ENCODE measurements at places on chromosomes 1 and 21.

GRCh38 chr1:7346600-7347570, 424.2 kb upstream of the VAMP3 start:
- no peak for DNase-seq

- no peak for DNase-seq
These were observed 94.6 kb downstream of the ZC3H11B start for GRCh38 chr1:219518168-219518906.

GRCh38 chr1:64323882-64324281, 120.5 kb downstream of the UBE2U start:
- DNase-seq, result no peak

DNA sequence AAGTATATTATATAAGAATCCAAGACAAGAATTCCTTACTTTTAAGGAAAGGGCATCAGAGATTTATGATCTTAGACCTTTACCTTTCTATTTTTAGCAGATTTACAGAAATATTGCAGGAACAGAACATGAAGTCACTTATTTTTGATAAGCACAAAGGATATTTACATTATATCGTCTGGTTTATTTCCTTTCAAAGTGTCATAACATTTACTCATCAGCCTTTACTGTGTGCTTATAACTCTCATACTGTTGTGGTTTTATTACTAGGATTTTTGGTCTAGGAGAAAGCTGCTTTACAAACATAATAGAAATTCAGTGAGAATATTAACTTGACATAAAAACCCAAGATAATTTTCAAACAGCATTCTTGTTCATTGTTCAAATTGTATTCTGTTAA, 47.6 kb downstream of the APP start:
- DNase-seq, result no peak

DNA sequence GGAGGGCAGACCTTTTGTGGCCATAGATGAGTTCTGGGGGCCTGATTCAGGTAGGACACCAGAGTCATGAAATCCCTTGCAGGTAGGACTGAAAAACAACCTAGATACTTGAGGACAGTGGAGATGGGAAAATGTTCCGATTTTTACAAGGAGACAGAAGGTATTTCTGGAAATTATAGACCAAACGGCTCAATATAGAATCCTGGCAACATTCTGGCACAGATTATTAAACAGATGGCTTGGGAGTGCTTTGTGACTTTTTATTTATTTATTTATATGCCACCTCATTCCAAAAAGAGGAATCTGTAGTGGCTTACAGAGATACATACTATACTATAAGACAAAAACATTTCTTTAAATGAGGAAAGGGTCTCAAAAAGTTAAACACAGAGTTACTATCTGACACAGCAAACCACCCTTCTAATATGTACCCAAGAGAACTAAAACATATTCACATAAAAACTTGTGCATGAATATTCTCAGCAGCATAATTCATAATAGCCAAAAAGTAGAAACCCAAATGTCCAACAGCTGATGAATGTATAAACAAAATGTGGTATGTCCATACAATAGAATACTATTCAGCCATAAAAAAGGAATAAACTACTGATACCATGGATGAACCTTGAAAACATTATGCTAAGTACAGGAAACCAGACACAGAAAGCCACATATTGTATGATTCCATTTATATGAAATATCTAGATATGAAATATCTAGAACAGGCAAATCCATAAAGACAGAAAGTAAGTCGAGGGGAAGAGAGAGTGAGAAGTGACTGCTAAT, 49.8 kb downstream of the CDK18 start:
- peak; percentile 52 for DNase-seq

- no peak for DNase-seq
These were observed 289.6 kb downstream of the PTPRU start for GRCh38 chr1:29525941-29526340.

DNA sequence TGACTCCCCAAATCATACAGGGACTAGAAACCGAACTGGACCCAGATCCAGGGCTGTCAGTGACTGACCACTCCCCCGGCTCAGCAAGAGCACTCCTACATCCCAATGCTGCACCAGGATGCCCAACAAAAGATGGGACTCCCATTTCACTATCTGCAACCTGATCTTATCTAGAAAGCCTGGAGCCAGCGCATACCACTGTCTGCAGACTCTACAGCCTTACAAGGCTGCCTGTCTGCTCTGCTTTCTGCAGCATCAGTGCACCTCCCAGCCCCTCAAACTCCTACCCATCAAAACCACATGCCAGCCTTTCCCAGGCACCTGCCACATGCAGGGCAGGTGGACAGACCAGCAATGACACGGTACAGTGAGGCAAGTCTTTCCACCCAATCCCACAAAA, 52.2 kb downstream of the SSBP3 start:
- peak; percentile 26 for DNase-seq

DNA sequence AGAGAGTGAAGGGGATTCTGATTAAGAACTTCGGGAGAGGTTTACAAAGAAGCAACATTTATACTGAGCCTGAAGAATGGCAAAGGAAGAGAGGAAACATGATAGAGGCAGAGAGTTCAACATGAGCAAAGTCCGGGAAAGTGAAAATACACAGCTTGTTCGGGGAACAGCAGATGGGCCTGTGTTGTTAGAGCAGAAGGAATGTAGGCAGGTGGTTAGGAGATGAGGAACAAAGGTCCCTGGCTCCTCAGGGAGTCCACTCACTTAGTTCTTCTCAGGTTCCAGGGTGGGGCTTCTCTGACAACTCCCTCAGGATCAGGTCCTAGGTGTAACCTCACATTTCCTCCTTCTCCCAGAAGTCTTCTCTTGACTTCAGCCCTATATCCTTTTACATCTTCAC, 5.1 kb upstream of the ZNF326 start:
- DNase-seq, result peak; percentile 99

GRCh38 chr1:232648316-232648715, 18.4 kb upstream of the SIPA1L2 start:
- no peak for DNase-seq

GRCh38 chr1:39173995-39174380, 30.5 kb upstream of the MACF1 start:
- DNase-seq, result no peak

- DNase-seq, result no peak
These were observed 18.7 kb upstream of the ST3GAL3 start for GRCh38 chr1:43688594-43689000.

- no peak for DNase-seq
These were observed 33.4 kb downstream of the BATF3 start for GRCh38 chr1:212666116-212666775.

- no peak for DNase-seq
These were observed 5.7 kb downstream of the AHCYL1 start for GRCh38 chr1:109990302-109990653.

- DNase-seq, result no peak
These were observed 42.4 kb downstream of the FNBP1L start for GRCh38 chr1:93490357-93490756.

DNA sequence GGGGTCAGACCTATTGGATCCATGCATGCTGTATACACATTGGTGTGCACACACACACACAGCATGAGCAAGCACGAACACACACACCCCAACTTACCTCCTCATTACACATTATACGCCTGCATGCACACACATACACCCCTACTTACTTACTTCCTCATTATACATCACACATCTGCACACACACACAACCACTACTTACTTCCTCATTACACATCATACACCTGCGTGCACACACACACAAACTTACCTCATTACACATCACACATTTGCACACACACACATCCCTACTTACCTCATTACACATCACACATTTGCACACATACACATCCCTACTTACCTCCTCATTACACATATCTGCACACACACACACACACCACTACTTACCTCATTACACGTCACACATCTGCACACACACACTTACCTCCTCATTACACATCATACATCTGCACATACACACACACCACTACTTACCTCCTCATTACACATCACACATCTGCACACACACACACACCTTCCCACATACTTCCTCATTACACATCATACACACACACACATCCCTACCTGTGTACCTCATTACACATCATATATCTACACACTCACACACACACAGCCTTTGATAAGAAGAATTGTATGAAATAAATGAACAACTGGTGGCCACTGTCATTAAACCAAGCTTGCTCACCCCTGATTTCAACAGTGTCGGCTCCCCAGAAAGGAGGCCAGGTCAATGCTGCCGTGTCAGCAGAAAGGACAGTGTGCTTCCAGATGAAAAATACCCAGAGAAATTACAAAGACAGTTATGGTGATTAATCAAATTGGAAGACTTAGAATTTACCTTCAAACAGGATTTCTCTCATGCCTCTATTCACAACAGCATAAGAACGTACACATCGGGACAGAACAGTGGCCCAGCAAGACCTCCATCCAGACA, 117.8 kb downstream of the SETD4 start:
- DNase-seq, result no peak

DNA sequence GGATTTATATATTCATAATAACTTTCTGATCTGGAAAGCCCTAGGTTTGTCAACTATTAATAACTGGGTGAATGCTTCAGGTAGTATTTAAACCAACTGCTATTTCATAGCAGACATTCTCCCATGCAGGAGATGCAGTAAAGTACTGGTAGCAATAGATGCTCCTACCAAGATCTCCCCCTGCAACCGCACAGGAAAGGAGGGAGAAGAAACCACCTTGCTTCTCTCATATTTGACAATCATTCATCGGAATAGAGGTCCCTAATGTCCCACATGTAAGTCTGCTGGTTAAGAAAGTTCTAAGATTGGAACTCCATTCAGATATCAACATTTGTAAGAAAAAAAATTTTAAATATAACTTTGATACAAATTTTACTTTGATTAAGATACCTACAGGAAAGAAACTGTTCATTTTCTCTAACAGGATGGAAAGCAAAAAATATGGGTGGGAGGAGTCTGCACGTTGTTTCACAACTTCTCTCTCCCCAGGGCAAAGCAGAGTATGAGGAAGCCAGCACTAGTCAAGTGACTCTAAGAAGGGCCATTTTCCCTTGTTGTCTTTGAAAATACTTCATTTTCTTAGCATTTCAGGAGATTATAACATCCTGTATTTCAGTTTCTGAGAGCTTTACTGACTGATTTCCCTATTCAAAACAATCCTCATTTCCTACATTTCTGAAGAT, at the start of gene PYHIN1:
TSS of gene PYHIN1 (plus strand) at position 498 of the 683 bp plus-strand sequence. CDS start 5,359 bp downstream, outside the sequence.
- DNase-seq, result no peak

- DNase-seq, result no peak
These were observed 12.8 kb downstream of the PSRC1 start for GRCh38 chr1:109269981-109270622.

DNA sequence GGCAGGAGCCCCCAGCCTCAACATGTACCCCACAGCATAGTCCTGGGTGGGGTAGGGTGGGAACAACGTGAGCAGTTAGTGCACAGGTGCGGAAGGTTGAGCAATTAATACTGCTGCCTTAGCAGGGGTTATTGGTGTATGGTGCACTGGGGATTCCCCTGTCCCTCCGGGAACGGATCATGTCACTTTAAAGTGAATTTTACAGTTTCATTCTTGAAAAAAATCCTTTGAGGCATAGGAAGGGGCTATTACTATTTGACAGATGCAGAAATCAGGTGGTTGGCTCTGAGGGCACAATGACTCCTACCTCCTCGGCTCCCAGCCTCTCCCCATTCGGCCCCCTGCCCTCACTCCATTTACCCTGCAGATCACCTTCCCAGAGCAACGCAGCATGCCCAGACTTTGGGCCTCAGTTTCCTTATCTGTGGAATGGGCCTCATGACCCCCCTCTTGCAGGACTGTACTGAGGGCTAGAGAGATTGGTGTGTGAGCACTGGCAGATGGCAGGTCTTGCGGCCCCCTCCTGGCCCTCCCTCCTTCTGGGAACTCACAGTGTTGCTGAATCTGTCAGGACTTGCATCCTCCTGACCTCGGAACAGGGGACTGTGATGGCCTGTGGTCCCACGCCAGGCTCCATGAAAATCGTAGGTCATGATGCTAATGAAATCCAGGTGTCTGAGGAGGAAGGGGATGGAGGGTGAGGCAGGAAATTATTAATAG, 5.1 kb upstream of the MYBPH start:
- peak; percentile 22 for DNase-seq

DNA sequence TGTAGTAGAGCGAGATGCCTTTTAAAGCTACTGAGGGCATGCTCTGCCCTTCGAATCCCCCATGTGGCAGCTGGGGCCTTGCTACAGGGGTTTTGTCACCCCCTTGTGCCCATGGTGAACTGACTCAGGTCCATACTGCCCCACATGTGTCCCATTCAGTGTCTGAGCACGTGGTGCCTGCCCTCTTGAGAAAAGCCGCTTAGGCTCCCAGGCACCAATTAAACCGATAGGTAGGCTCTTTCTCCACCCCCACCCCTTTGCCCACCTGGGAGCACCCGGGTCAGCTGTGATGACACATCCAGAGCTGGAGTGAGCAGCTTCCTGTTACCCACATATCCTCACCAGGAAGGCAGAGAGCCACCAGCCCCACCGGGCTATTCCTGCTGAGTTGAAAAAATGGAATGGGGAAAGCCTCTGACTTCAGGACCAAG, 30.5 kb downstream of the TMCC2 start:
- no peak for DNase-seq

DNA sequence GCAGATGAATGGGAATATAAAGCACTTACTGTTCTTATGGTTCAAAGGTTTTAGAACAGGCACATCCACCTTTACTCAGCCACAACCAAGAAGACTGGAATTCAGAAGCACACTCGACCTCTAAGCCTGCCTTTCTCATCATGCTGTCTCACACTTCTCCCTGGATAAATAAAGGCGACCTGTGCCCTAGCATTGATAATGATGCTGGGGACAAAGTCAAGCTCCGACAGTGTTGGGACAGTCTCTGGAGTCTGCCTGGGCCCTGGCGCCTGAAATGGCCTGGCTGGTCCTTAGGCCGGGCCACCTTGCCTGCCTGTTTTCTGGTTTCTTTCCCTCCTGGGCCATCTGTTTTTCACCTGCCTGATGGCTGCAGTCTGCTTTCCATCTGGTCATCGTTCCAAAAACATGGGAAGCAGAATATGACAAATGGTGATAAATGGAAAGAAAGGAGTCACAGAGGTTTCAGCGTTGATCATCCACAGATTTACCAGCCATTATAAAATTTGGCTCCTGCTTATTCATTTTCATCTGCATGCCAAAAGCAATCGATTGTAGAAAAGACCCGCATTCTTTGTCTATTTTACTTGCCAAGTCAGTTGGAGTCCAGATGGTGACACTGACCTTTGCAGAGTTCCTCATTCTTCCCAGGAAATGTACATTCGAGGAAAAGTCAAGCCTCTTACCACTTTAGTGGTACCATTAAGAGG, 91.2 kb upstream of the KCNJ15 start:
- DNase-seq, result peak; percentile 50

- peak; percentile 50 for DNase-seq
These were observed 717 bp upstream of the BATF3 start for GRCh38 chr1:212700223-212700891.

GRCh38 chr1:206116873-206117150, 376 bp downstream of the AVPR1B start:
- DNase-seq, result no peak

- DNase-seq, result no peak
These were observed 28.1 kb downstream of the EPHA2 start for GRCh38 chr1:16127676-16128337.

DNA sequence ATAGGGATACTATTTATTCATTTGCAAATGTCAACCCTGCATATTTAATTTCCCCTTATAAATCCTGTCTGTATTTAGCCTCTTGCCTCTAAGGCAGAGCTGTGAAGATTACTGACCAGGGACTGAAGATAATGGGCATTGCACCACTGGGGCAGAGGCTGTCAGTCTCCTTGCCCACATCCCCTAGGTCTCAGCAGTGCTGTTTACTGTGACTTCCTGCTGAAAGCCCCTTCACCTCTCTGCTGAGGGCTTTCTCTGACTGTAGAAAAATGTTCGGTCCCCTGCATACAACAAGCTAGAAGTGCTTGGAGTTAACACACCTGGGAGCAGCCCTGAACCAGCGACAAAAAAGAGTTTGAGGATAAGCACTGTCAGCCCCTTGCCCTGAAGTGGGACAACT, 28.8 kb downstream of the SLC5A9 start:
- no peak for DNase-seq
